Activated CD8-positive, alpha-beta memory T cell treated with anti-CD3 and anti-CD28 coated beads for 1 hour (primary cell): ENCODE measurements at places on chromosomes 7 and 10.

- no peak for DNase-seq
Measured at GRCh38 chr7:139242741-139243281, 11.8 kb downstream of the UBN2 start.

DNA sequence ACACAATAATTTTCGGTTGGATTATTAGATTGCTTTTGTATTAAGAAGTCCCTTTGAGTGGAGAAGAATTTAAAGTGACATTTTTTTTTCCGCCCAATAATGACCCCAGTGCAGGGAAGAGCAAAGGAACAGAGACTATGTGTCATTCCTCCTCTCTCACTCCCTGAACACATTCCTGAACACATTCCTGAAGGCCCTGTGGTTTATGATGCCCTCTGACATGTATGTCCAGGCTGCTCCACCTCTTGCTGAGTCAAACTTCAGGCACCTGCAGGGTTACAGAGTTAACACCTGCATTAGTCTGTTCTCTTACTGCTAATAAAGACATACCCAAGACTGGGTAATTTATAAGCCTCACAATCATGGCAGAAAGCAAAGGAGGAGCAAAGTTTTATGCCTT, 704.0 kb upstream of the LRRN3 start:
- no peak for DNase-seq

DNA sequence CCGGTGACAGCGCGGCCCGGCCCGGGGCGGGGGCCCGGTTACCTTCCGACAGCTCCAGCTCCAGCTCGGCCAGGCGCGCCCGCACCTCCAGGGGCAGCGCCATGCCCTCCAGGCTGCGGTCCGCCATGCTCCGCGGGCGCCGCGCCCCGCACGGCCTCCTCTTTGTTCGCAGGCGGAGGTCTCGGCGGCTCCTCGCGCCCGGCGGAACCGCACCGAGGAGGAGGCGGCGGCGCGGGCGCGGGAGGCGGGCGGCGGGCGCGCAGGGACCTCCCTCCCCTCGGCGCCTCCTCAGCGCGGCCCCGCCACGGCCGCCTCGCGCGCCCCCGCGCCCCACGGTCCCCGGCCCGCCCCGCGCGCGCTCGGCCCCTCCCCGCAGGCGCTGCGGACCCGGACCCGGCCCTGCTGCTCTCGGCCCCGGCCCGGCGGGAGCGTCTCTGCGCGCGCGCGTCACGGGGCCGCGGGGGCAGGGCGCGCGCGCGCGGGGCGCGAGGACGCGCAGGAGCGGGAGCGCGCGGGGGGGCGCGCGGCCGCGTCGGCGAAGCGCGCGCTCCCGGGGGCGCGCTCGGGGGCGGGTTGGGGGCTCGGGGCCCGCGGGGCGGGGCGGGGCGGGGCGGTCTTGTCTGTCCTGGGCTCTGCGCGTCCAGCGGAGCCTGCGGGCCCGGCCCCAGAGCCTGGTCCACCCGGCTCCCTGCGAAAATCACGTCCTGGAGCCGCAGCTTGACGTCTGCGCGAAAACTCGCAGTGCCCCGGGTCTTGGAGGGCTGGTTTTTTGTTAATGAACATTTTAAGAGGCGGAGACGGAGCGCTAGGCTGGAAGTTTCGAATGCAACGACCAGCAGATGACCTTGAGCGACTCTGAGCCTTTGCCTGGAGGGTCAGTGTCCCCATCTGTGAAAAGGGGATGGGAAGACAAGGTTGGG, at the start of gene DIP2C:
Gene DIP2C, minus strand, starts transcription at position 217 of the 920 bp plus-strand sequence. Its CDS starts 90 bp downstream, at position 127.
- no peak for DNase-seq

DNA sequence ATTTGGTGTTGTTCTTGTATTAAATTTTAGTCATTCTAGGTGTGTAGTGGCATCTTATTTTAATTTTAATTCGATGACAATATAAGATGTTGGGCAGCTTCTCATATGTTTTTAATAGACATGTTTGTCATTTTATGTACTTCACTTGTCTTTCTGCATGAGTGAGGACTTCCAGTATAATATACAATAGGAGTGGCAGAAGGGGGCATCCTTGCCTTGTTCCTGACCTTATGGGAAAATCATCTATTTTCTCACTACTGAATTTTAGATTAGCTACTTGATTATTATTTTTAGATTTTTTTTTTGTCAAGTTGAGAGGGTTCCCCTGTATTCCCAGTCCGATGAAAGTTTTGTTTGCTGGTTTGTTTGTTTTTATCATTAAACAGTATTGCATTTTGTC, 495.2 kb upstream of the GRM3 start:
- no peak for DNase-seq

GRCh38 chr7:98281757-98282606, 496 bp downstream of the BRI3 start:
- no peak for DNase-seq

DNA sequence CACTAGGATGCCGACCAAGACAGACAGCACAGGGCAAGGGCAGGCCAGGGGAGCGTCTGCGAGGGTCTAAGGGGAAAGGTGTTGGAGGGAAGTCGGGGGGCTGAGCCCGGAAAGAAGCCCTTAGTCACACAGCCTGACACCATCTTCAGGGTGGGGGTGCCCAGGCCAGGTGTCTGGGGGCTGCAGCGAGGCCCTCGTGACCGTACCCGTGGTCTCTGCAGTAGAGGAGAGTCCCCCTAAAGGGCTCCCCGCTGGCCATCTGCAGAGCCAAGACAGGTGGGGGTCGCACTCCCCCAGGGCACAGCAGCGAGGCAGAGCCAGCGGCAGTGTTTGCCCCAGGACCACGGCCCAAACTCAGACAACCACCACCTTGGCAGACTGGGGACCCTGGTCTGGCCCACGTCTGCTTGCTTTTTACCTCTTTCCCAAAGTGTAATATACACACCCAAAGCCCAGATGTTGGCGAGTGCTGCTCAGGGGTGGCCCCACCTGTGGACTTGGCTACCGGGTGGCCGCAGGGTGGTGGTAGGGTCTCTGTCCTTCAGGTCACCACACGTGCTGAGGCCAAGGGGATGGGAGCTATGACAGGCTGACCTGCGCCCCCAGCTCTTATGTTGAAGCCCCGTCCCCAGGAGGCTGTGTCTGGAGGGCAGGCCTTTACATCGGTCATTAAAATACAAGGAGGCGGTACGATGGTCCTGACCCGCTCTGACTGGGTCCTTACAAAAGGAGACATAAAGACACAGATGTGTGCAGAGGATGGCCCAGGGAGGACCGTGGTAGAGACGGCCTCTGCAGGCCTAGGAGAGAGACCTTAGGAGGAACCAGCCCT, 107.4 kb downstream of the DNAJB6 start:
- no peak for DNase-seq

DNA sequence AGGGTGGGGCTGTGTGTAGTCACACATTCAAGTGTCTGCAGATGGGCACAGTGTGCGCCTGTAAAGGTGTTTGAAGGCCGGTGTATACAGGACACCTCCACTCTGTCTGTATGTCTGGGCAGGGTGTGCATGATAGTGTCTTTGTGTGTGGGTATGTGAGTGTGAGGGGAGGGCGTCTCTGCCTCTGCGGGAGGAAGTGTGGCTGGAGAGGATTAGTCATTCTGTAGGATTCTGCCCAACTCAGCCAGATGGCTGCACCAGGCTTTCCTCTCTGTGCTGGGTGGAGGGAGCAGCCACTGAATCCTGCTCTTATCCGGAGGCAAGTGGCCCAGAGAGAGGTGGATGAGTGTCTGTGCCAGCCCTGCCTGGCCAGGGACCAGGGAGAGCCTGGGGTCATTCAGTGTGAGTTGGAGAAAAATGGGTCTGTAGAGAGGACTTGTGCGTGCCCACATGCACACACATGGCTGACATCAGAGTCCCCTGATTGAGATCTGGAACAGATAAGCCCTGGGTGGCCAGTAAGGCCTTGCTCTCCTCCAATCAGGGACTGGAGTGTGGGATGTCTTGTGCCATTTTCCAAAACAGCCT, 1.7 kb downstream of the SFXN3 start:
- peak; percentile 40 for DNase-seq

DNA sequence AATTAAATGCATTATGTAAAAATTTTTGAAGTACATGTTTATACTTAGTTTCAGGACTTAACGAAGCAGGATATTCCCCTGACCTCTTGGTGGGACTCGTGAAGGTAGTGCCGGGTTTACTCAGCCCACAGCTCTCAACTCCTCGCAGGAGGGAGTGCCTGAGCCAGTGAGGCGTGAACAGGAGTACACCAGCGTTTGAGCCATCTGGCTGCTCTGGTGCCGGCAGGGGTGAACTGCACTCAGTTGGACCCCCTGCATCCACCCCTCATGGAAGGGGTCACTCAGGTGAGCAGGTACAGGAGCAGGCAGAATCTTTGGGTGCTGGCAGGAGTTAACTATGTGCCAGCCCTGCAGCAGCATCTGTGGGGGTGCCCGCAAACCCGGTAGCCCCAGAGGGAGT, 625.1 kb upstream of the PCDH15 start:
- DNase-seq: no peak

DNA sequence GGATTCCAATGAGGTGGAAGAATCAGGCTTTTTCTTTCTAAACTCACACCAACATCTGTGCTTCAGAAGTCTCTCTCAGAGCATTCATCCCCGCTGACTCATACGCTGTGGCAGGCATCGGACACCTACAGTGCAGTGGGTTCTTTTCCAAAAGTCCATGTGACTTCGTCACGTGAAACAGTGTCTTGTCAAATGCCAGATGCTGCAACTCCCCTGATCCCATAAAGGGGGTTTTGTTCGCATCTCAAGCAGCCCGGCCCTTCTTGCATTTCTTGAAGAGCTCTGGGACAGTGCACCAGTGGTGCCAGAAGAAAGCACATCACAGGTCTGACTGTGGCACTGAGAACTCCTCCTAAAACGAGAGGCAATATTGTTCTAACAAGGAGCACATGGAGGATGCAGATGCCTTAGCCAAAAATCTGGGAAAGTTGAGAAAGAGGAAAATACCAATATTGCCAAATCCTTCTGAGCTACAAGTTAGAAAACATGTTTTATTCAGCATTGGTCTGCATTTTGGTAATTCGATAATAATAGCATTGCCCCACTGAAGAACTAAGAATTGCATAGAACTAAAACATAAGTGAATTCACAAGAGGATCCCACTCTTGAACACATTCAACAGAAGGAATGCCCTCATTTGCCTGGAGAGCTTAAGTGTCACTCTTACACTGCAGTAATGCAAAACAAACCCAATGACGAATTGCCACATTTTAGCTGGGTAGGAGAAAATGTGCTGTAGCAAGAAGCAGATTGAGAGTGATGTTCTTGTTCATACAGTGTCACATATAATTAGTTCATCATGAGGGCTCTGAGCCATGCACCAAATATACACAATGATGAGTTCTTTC, 204.4 kb downstream of the CXCL12 start:
- DNase-seq: no peak

DNA sequence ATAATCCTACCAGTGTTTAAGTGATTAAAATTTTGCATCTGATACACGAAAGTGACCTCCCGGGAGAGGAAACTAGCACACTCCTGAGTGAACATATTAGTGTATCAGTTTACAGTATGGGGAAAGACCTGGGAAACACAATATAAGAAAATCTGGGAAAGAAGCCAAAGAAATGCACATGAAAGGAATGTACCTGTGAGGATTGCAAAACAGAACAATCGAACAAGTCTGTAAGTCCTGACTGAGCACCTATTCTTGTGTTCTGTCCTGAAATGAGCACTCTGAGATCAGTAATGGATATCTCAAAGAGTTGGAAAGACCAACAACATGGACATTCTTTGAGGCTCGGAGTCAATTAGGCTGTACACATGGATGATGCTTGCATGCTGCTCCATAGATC, 554.7 kb downstream of the SORCS3 start:
- no peak for DNase-seq
